ENCODE measurements at places on chromosomes 13 and 19. TPM values are rescaled to one million over a fixed set of nuclear protein-coding genes. Genes with fewer than 3 reads are reported as not detected.

DNA sequence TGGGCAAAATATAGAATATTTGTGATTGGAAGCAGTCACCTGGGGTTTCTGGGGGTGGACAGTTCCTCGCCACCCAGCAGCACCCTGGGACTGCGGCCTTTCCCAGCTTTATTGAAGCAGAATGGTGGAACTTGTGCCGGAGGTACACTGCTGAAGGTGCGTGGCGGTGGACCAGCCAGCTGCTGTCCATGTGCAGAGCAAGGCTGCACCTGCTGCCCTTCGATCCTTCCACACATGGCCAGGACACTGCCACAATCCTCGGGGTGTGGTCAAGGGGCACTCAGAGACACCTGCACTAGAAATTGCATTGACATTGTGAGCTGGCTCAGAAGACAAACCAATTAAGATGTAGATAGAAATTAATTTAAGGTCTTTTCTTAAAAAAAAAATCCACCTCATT lies 11.4 kb upstream of the GPI start:
- DNase-seq, result no peak

- no peak for DNase-seq
Observed at GRCh38 chr19:655691-656090, 7.3 kb downstream of the RNF126 start.

GRCh38 chr19:48405850-48406249 lies 12.4 kb downstream of the GRIN2D start:
- DNase-seq, result no peak

DNA sequence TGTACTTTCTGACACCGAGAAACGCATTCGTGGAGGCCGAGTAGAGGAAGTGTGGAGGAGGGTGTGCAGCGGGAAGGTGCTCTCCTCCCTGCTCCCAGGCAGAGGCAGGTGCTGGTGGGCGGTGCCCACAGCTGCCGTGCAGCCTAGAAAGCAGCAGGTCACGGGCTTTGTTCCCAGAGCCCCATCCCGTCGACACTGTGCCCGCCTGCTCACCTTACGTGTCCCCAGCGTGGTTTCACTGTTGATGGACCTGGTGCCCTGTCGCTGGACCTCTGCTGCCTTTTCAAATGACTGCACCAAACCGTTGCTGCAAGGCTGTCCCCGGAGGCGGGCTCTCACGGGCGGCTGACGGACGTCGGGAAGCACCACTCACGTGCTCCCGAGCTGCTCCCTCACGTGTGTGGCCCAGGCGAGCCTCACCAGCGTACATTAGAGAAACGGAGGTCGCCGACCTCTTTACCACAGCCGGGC lies 20.8 kb downstream of the PLEKHJ1 start:
- DNase-seq, result no peak

DNA sequence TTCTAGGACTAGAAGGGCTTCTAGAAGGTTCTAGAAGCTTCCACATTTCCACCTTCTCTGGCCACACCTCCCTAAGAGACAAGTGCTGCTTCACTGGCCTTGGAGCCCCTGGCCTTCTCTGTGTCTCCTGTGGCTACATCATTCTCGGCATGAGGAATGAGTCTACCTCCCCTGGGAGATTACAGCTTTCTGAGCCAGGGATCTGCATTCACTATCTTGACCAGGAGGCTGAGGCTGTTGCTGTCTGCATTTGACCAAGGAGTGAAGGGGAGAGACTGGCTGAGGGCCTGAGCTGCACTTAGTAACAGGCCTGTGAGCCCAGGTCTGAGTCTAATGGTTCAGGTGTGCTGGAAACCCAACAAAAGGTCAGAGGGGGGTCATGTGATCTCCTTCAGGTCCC lies 5.3 kb downstream of the CPAMD8 start:
- no peak for DNase-seq

GRCh38 chr19:35767288-35768081 lies 7.9 kb upstream of the ARHGAP33 start:
- DNase-seq, result no peak

- DNase-seq, result no peak
Observed at GRCh38 chr19:42553292-42554045, 25.2 kb upstream of the CEACAM1 start.

GRCh38 chr13:109376936-109377335 lies 409.4 kb downstream of the IRS2 start:
- no peak for DNase-seq

GRCh38 chr13:114199954-114200353 lies 20.9 kb downstream of the CFAP97D2 start:
- DNase-seq, result no peak

DNA sequence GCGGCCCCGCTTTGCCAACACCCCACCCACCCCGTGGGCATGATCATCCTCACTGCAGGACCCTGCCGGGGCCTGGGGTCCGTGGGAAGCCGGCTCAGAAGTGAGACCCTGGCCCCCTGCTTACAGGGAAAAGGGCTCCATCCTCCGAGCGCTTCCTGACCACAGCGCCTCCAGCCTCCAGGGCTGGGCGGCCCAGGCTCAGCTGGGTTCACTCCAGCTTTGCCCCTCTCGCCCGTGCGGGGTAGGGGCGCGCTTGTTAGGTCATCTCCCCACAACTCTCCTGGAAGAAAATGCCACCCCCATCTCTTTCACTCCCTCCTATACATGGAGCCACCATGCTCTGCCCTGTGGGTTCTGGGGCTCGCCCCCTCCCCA lies 6.6 kb upstream of the C1QTNF9B start:
- DNase-seq, result no peak

- no peak for DNase-seq
Observed at GRCh38 chr13:25886438-25887214, 165.2 kb downstream of the SHISA2 start.

- no peak for DNase-seq
Observed at GRCh38 chr19:734716-735115, 16.2 kb upstream of the MISP start.

DNA sequence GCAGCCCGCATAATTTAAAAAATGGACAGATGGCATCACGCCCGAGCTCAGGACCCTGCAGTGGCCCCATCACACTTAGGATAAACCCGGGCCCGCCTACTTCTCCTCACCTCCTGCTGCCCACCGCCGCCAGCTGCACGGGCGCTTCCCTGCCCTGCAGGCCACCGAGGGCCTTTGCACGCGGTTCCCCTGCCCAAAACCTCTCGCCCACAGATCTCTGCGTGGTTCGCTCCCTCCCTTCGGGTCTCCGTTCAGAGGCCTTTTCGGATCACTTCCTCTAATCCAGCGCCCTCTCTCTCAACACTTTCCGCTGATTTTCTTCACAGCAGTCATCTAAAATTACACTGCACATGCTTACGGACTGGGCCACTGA lies 1.8 kb downstream of the SHISA7 start:
- no peak for DNase-seq

DNA sequence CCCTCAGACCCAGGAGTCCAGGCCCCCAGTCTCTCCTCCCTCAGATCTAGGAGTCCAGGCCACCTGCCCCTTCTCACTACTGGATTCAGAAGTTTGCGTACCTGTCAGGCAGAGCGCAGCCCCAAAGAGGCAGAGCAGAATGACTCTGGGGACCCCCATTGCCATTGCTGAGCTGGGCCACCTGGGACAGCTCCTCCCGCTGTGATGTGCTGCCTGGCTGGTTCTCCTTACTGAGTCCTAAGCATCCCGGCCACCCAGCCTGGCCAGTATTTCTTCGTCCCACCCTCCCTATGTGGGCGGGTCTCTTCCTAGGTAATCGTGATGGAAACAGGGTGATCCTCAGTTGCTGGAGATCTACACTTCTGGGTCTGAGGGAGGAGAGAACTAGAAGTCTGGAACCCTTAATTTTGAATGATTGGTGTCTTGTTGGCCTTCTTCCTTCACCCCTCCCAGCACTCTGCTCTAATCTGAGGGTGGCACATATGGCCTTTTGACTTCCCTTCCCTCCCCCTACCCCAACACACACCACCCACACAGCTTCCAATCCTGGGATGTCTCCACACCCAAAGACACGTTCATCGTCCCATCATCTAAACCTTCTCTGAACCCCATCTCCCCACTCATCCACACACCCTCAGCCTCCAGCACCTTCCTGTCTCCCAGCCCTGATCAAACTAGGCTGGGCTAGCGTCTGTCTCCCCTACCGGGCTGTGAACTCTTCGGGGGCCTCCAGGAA lies at the start of gene LYPD5:
TSS of gene LYPD5 (minus strand) at position 232 of the 736 bp plus-strand sequence. CDS start at position 165, 67 bp downstream.
- no peak for DNase-seq

- DNase-seq, result no peak
Observed at GRCh38 chr13:92303428-92303827, 905.0 kb downstream of the GPC5 start.

DNA sequence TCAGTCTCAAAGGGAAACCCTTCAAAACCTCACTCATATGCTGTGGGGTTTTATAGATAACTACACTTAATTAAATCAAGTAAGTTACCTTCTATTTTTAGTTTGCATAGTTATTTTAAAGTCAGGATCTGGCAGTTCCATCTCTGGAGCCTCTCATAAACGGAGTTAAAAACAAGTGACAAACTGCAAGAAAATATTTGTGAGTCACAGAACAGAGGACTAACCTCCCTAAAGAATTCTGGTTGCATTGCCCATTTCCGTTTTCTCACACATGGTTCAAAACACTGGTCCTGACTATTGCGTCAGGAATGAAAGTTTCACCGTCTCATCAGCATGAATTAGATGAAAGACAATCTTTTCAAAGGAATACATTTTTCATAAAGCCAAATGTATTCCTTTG lies 10.6 kb downstream of the RXFP2 start:
- DNase-seq, result no peak

- DNase-seq, result no peak
Observed at GRCh38 chr19:20558011-20558410, 7.6 kb downstream of the ZNF737 start.

GRCh38 chr19:41876847-41877832 lies at the start of gene CD79A:
TSS of gene CD79A (plus strand) at chr19:41877279. CDS start at chr19:41877305, 26 bp downstream.
- DNase-seq, result peak; percentile 24

DNA sequence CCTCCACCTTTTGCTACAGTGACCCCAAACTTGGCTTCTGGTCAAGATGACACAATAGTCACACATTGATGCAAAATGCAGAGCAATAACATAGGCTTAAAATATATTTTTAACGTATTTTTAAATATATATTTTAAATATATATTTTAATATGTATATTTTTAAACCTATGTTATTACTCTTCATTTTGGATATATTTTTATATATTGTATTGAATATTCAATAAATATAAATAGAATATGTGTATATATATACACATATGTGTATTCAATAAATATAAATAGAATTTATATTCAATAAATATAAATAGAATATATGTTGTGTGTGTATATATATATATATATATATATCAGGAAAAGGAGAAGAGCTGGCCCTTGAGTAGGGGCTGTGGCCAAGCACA lies 115.6 kb downstream of the POU4F1 start:
- DNase-seq, result no peak

- DNase-seq, result no peak
Observed at GRCh38 chr19:38801359-38802095, 11.2 kb downstream of the LGALS4 start.

- no peak for DNase-seq
Observed at GRCh38 chr13:100735494-100735893, 60.9 kb upstream of the TMTC4 start.

DNA sequence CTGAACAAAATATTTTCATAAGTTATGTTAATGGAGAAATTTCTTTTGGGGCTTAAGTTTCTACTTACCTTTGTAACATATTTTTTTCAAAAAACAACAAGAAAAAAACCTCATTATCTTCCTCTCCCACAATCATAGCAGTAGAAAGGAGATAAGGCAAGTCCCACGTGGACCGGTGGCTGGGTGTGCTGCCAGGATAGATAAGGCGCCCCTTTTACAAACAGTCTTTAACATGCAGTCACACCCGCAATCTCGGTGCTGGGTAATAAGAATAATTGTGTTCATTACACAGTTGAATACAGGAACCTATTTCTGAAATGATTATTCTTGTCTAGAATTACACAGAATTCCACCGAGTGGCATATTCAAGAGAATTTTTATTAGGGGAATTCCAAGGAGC lies 1202.3 kb downstream of the UQCRFS1 start:
- DNase-seq, result peak; percentile 14

GRCh38 chr13:59885076-59885475 lies 278.7 kb downstream of the DIAPH3 start:
- DNase-seq, result no peak

- DNase-seq, result no peak
Observed at GRCh38 chr13:93368718-93369117, 142.1 kb downstream of the GPC6 start.

- DNase-seq, result no peak
Observed at GRCh38 chr13:45473627-45474026, 8.9 kb downstream of the COG3 start.

- DNase-seq, result no peak
Observed at GRCh38 chr13:82606008-82606407, 1276.3 kb downstream of the SLITRK1 start.

DNA sequence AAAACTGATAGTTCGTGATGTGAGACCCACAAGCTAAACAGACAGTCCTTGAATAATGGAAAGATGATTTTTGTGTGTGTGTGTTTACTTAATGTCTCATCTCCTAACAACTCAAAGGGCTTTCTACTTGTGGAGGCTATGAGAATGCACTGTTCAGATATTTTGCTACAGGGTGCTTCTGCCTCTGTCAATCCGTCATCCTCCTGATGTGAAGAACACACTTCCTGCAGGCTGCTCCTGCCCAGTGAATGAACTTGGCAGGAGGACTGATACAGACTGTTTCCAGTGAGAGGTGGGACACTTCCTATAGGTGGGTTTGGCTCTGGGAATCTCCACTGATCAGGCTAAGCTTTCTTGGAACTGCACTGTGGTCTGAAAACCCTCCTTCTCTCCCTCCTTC lies 168.4 kb upstream of the STARD13 start:
- DNase-seq, result no peak

- DNase-seq, result no peak
Observed at GRCh38 chr13:69856331-69856730, 251.3 kb upstream of the ATXN8OS start.

DNA sequence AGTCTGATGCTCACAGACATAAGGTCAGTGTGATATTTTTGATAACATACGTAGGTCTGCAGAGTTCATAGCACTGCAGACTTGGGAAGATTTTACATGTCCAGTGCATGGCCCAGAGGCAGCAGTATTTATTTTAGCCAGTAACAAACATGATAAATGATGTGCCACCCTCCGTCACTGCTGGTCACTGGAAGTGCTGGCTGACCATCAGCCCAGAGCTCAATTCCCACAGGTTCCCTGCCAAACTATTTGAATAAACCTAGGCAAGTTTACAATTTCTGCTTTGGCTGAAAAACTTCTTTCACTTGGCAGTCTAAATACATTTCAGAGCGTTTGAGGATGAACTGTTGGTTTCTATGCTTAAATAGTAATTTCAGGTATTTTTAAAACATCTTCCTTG lies 135.5 kb upstream of the EDNRB start:
- DNase-seq, result no peak

Gene TMEM259
- 224 TPM for total RNA-seq

Gene ZNF708
- total RNA-seq, result 10.1 TPM

Gene ZNF490
- 10.1 TPM for total RNA-seq

Gene PLVAP
- 38.2 TPM for total RNA-seq

Gene PSG3
- total RNA-seq, result not detected

Gene OR7C1
- not detected for total RNA-seq

Gene C1QTNF9
- total RNA-seq, result not detected

Gene LSR
- total RNA-seq, result 324 TPM

Gene RASAL3
- total RNA-seq, result 4.4 TPM

Gene IGFL3
- total RNA-seq, result not detected

Gene LILRA5
- total RNA-seq, result 2.2 TPM

Gene ZNF98
- not detected for total RNA-seq

Gene ZSCAN4
- total RNA-seq, result not detected

Gene DLL3
- total RNA-seq, result 0.12 TPM

Gene SMAD9
- 9.7 TPM for total RNA-seq

Gene NKPD1
- 0.15 TPM for total RNA-seq

Gene SLC25A30
- 13.5 TPM for total RNA-seq

All from left colon (tissue), 2 donors.